ENCODE measurements at places on chromosomes 13 and 19.

- DNase-seq: no peak
These were observed 20.3 kb downstream of the PLA2G4C start for GRCh38 chr19:48090281-48090802.

DNA sequence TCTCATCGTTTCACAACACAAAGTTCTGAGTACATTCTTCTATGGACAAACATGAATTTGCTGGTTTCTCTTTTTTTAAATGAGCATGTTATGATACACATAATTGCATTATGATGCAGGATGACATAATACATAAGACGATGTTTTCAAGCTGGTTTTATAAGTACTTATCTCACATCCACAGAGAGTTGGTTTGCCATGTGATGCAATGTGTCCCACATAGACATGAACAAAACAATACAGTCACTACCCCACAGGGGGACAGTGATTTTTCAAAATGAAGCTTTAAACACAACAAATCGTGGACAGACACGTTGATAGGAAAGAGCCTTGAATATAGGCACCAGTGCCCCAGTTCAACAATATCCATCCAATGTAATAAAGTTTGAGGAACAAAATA is 447.1 kb downstream of the KLF12 start:
- DNase-seq: no peak

DNA sequence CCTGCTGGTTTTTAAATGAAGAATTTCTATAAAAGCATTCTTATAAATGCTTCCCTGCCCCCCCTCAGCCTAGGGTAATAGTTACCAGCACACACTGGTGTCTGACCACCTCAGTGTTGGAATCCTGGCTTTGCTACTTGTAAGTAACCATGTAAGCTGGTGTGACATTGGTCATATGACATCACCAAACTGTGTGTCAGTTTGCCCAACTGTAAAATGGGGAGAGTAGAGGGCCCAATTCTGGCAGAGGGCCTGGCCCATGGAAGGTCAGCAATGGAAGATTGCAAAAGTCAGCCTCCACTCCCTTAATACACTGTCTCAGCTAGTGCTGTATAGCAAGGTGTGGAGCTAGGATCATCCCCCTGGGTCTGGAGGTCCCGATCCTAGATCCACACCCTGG is 31.6 kb downstream of the ACSBG2 start:
- DNase-seq: no peak

GRCh38 chr13:29464105-29464679 is 131.3 kb downstream of the SLC7A1 start:
- no peak for DNase-seq

DNA sequence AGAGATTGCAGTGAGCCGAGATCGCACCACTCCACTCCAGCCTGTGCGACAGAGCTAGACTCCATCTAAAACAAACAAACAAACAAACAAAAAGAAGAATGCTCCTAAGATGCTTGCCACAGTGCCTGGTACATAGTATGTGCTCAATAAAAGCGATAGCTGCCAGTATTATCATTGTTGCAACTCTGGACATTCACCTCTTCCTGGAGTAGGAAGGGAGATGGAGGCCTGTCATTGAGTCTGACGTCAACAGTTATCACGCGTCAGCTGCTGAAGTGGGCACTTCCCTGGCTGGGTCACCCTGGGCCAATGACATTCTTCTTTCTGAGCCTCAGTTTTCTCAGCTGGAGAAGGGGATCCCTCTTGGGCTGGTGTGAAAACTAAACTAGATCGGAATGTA is 4.2 kb upstream of the PLAUR start:
- no peak for DNase-seq

DNA sequence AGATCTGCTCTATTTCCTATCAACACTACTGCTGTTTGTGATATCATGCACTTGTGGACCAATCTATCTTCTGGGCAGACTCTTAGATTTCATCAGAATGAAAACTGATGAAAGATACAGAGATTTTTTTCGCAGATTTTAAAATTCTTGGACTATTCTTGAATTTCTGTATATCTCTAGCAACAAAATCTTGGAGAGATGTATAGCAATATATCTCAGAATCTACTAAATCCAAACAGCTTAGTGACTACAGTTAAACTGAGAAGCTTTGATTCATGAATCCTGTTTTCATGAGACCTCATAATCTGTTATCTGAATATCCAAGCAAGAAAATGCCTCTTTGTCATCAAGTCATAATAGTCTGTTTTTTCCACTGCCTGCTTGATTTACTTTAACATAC is 28.0 kb upstream of the FREM2 start:
- DNase-seq: no peak

DNA sequence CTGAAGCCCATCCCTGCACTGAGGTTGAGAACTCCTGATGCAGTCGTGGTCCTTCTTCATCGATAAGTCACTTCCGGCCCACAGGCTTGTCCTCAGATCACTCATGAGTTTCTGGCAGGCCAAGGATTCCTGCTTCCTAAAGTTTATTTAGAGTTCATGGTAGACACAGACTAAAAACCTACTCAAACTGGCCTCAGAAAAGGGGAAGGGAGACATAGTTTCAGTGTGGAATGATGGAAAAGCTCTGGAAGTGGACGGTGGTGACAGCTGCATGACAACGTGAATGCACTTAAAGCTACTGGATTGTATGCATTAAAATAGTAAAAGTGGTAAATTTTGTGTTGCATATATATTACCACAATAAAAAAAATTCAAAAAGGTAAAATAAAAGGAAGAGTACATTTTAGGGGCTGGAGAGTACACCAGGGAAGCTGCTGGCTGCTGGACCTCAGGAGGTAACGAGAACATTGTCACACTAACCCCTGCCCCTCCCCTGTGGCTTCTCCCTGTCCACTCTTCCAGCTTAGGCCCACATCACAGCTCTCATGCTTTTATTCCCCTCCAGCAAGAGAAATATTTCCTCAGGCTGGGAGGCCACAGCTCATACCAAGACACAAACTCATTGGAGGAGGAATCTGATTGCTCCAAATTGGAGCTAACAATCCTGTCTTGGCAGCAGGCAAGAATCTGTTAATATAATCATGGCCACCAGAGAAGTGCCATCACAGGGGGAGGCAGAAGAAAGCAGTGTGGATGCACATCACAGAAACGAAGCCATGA is 741.0 kb downstream of the UQCRFS1 start:
- no peak for DNase-seq

- DNase-seq: no peak
These were observed 620.2 kb downstream of the EFNB2 start for GRCh38 chr13:105915146-105915850.

DNA sequence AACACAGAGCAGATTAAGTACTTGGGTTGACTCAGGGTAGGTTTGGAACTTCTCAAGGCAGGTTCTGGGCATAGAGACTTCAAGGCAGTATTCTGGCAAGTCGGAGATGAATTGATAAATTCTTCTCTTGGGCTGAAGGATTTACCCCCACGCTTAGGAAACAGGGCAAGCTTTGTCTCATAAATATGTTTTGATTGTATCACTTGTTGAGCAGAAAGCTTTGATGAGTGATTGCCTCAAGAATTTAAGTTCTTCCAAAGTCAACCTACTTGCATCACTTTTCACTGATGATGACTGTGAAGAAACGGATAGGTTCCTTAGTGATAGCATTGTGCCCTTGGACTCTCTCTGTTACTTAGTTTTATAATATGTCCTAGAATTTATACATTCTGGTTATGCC is 258.6 kb upstream of the DACH1 start:
- DNase-seq: no peak

- DNase-seq: no peak
These were observed 7.0 kb downstream of the RPS9 start for GRCh38 chr19:54207676-54207982.
